Stimulated activated CD4-positive, alpha-beta T cell treated with anti-CD3 and anti-CD28 coated beads, Interleukin-15, amount 100 ng/mL, for 24 hours (primary cell): ENCODE measurements at places on chromosomes 4 and X.

DNA sequence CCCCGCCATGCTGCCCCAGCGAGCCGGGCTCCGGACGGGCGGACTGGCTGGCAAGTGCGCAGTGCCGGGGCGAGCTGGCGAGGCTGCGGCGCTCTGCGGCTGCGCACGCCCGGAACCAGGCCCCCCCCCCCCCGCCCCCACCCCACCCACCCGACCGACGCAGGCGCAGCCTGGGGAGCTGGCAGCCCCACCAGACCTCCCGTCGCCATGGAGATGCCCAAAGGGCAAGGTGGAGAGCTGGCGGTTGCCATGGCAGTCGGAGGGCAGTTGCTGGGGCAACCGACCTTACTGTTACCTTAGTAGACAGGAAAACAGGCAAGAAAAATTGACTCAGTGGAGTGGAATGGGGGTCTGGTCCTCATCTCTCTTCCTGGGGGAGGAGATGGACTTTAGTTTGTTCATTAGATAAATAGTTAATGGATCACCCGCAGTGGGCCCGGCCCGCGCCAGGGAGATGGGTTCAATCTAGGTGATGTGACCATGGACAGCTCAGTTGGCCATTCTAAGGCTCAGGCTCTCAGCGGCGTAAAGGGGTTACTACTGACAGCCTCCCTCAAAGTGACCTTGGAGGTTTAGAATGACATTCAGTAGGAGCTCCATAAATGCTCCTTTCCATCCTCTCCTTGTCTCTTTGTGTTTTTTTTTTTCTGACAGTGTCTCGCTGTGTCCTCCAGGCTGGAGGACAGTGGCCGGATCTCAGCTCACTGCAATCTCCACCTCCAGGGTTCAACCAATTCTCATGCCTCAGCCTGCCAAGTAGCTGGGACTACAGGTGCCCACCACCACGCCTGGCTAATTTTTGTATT is at the start of gene PCSK1N:
Gene PCSK1N (minus strand): TSS at position 87 of the 806 bp plus-strand sequence. CDS start 78 bp downstream, at position 9.
- peak; percentile 19 for DNase-seq

DNA sequence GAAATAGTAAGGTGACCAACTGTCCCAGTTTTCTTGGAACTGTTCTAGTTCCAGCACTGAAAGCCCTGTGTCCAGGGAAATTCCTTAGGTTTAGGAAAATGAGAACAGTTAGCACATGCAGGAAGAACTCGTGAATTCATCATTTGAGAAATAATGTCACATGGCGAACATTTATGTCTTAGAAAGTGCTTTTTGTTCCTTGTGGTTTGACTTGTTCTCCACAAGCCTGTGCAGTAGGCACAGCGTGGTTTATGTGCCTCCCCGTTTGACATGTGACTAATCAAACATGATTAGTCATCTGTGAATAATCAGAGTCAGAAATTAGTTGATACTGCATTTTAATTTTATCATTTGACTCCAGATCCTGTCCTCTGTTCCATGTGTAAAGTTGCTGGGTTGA is 556.0 kb upstream of the CPEB2 start:
- DNase-seq, result no peak

DNA sequence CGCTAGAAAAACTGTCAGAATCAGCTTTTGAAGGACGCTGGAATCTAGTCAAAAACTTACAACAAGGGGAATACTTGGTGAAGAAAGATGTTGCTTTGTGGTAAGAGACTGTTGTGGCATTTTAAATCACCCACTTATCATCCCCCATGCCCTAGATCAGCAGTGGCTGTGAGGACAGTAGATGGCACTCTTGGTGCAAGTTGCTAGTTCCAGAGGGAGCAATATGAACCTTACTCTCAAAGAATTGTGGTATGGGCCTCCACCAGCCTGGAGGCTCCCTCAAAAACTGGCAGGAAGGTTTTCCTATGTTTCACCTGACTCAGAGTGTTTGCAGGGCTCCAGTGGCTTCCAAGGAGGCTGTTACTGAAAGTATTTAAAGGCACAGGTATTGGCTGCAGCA is 37.7 kb upstream of the SLC16A2 start:
- DNase-seq, result peak; percentile 20

GRCh38 chr4:1830234-1830633 is 25.7 kb downstream of the LETM1 start:
- DNase-seq, result no peak

GRCh38 chr4:189202869-189203271 is 737.8 kb upstream of the FRG1 start:
- DNase-seq, result no peak

DNA sequence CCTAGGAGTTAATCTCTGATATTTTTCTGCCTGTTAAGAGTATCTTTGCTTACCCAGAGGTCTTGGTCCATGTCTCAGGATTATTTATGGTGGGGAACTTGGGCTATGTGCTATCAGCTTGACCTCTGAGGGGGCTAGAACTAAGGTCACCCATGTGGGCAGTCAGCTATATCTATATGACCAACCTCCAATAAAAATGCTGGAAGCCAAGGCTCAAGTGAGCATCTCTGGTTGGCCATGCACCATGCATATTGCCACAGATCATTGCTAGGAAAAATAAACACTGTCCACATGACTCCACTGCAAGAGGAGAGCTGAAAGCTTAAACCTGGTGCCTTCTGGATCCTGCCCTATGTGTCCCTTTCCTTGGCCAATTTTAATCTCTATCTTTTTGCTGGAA is 196.5 kb upstream of the SLC7A11 start:
- DNase-seq, result no peak

GRCh38 chr4:31974490-31975002 is 1254.4 kb downstream of the PCDH7 start:
- no peak for DNase-seq

DNA sequence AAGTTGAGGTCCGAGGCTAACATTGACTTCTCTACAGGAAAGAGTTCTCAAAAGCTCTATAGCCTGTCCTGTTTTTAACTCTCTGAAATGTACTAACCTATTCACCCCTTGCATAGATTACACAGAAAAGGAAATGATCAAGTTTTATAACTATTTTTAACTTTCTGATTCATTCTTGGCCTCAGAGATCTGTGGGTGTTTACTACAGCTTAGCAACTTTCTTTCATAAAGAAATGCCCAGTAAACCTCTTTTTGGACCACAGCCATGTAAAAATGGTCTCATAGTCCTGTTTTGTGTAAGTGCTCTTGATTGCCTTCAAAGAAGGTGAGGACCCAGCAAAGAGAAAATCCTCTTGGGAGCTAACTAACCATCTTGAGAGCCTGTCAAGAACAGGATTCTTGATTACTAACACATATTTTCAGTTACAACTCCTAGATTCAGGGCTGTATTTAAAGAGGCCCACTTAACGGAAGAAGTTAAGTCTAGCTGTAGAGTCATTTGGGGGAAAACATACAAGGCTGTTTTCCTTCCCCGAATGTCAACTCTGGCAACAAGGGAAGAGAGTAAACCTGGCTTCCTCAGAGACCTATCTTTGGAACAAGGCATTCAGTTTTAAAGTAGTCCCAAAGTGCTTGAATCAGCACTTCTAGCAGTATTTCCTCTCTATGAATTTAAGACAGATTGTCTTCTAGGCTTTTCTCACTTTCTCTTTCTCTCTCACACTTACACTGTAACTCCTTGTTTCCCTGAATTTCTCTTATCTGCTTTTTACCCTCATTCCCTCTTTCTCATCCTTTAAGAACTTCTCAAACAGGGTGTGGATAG is 78.2 kb downstream of the IL21 start:
- no peak for DNase-seq

DNA sequence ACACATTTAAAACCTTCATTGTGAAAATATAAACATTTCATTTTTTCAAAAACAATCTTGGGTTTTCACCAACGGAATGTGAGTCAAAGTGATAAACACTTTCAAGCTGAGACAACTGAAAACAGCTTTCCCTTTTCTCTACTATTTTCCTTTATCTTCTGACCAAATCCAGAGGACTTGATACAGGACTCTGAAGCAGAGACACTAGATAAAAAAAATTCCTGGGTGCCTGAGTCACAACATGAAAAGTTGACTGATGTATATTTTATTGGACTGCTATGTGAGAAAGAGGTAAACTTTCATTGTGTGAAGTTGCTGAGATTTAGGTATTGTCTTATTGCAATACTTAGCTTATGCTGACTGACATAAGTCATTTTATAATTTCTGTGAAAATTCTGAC is 411.2 kb downstream of the SPOCK3 start:
- DNase-seq, result no peak

GRCh38 chr4:6319530-6320150 is 50.0 kb downstream of the WFS1 start:
- DNase-seq, result no peak
